Adrenal gland (tissue), 19 donors: ENCODE measurements at places on chromosomes 12 and 14. TPM values are rescaled to one million over a fixed set of nuclear protein-coding genes. Genes with fewer than 3 reads are reported as not detected.

Gene EFS
- polyA plus RNA-seq: 49.4 TPM

Gene TCL1B
- 0.13 TPM for polyA plus RNA-seq

Gene INHBC
- polyA plus RNA-seq: not detected

Gene RNU4-1
- polyA plus RNA-seq: not detected

Gene YAF2
- polyA plus RNA-seq: 16.7 TPM

Gene LGMN
- 66.6 TPM for polyA plus RNA-seq

Gene LACRT
- polyA plus RNA-seq: not detected

Gene AP1G2
- 285 TPM for polyA plus RNA-seq

Gene MSRB3
- 9.0 TPM for polyA plus RNA-seq

Gene DDIT3
- 98.4 TPM for polyA plus RNA-seq

Gene DAO
- not detected for polyA plus RNA-seq

Gene IPO4
- 43.2 TPM for polyA plus RNA-seq

Gene OR4M1
- not detected for polyA plus RNA-seq

Gene PLD4
- polyA plus RNA-seq: 0.64 TPM
